ENCODE measurements at places on chromosomes 16 and 17.

DNA sequence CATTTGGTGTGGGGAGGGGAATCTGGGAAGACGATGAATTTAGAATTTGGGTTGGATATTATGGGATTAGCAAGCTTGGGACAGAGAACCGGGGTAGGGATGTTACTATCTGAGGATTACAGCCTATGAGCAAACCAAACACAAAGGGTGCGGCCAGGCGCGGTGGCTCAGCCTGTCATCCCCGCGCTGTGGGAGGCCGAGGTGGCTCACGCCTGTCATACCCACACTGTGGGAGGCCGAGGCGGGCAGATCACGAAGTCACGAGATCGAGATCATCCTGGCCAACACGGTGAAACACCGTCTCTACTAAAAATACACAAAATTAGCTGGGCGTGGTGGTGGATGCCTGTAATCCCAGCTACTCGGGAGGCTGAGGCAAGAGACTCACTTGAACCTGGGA is 60.9 kb downstream of the VPS53 start:
- no peak for DNase-seq

DNA sequence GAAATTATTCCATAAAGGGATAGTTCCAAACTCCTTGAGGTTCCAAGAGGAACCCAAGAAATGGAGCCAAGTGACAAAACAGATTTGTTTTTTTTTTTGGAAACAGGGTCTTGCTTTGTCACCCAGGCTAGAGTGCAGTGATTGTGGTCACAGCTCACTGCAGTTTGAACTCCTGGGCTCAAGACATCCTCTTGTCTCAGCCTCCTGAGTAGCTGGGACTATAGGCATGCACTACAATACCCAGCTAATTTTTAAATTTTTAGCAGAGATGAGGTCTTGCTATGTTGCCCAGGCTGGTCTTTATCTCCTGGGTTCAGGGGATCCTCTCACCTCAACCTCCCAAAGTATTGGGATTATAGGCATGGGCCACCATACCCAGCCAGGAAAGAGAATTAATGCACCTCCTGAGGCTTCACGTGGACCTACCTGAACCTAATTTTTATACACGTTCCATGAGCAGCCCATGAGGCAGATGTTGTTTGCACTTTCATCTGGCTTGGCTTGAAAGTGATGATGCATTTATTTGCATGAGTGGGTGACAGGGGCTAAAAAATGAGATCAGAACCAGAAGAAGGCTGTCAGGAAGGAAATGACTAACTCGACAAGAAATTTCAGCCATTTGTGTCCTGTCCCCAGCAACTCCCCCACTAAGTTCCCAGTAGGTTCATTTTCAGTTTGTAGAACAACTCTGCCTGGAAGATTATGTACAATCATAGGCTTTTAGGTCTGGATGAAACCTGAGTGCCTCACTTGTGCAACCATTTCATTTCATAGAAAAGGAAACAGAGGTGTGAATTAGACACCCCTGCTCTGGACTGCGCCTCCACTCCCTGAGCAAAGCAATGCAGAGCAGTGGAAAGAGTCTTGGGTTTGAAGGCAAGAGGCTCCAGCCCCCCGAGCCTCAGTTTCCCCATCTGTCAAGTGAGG is 10.3 kb upstream of the IRF8 start:
- no peak for DNase-seq

- no peak for DNase-seq
These were observed 14.1 kb upstream of the NGFR start for GRCh38 chr17:49480836-49481615.

GRCh38 chr16:20740007-20740883 is 1.4 kb downstream of the THUMPD1 start:
- no peak for DNase-seq

DNA sequence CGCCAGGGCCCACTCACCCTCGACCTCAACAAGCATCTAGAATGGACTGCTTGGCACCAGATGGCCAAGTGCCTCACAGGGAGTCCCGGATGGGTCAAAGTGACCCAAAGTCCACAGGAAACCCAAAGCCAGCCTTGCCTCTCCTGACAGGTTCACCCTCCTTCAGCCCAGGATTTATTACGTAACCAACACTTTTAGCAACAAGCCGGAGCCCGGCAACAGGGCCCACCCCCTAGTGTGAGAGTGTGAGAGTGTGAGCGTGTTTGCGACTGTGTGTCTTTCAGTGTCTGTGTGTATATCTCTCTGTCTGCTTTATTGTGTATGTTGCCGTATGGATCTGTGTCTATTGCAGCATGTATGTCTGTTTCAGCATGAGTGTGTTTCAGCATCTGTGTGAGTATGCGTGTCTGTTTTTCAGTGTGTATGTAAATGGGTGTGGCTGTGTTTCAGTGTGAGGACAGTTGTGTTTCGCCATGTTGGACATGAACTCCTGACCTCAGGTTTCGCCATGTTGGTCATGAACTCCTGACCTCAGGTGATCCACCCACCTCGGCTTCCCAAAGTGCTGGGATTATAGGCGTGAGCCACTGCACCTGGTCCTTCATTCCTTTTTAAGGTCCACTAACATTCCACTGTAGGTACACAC is 13.7 kb upstream of the PEMT start:
- no peak for DNase-seq

- DNase-seq = no peak
These were observed 21.0 kb downstream of the PDIA2 start for GRCh38 chr16:303760-304505.

Measured in stimulated activated CD4-positive, alpha-beta T cell treated with anti-CD3 and anti-CD28 coated beads, Interleukin-1b, Interleukin-23, amount 100 ng/mL, for 1 hour (primary cell).